ENCODE measurements at places on chromosomes 3 and 15.

GRCh38 chr3:71371282-71371681 is 212.2 kb downstream of the FOXP1 start:
- no peak for DNase-seq

- DNase-seq, result no peak
Measured at GRCh38 chr15:38610748-38611147, 46.1 kb upstream of the RASGRP1 start.

DNA sequence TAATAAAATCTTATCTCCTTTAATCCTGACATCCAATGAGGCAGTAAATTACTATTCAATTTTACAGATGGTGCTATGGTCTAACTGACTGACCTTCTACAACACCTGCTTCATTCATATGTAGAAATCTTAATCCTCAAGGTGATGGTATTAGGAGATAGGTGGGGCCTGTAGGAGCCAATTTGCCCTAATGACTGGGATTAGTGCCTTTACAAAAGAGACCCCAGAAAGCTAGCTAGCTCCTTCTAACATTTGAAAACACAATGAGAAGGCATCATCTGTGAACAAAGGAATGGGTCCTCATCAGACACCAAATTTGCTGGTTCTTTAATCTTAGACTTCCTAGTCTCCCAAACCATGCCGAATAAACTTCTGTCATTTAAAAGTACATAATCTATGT is 137.4 kb upstream of the UBP1 start:
- DNase-seq, result peak; percentile 48

GRCh38 chr15:48553559-48553958 is 92.0 kb downstream of the FBN1 start:
- no peak for DNase-seq

DNA sequence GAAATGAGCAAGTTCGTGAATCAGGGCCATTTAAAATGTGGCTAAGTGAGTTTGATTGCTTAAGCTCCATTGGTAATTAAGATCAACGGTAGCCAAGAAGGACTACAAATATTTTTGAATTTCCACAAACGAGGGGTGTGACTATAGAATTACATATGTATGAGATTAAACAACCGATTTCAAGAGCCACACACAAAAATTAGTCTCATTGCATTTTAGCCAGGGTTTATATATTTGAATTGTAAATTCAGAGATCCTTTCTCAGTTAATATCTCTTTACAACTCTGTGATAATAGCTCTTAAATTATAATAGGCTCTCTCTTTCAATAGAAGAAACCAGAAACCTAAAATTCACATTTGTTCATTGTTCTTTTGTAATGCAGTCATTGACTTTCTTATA is 325.6 kb upstream of the ICE2 start:
- no peak for DNase-seq

GRCh38 chr3:189324538-189325138 is 152.9 kb downstream of the TPRG1 start:
- no peak for DNase-seq

DNA sequence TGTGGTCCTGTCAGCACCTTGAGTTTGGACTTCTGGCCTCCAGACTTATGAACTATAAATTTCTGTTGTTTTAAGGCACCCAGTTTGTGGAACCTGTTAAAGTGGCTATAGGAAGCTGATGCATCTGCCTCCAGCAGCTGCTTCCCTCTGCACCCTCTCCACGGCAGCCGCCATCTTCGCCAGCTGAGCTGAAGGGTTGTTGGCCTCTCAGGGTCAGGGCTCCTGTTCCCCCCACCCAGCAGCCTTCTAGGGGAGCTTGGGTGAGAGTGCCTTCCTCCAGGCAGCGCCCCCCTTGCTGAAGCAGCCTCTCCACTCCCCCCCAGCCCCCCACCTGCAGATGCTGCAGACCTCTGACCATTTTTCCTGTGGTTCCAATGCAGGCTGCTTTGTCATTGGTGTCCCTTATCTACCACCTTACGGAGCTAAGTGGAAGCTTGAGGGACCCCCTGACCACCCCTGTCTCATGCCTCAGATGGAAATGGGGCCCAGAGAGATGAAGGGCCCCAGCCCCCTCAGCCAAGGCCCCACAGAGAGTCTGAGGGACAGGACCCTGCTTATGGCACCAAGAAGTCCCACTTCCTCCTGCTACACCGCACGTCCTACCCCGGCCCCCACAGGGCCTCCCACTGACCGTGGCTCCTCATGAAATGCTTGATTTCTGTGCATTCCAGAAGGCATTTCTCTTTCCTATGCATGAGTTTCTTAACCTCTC is 61.4 kb upstream of the TLE3 start:
- DNase-seq, result no peak

DNA sequence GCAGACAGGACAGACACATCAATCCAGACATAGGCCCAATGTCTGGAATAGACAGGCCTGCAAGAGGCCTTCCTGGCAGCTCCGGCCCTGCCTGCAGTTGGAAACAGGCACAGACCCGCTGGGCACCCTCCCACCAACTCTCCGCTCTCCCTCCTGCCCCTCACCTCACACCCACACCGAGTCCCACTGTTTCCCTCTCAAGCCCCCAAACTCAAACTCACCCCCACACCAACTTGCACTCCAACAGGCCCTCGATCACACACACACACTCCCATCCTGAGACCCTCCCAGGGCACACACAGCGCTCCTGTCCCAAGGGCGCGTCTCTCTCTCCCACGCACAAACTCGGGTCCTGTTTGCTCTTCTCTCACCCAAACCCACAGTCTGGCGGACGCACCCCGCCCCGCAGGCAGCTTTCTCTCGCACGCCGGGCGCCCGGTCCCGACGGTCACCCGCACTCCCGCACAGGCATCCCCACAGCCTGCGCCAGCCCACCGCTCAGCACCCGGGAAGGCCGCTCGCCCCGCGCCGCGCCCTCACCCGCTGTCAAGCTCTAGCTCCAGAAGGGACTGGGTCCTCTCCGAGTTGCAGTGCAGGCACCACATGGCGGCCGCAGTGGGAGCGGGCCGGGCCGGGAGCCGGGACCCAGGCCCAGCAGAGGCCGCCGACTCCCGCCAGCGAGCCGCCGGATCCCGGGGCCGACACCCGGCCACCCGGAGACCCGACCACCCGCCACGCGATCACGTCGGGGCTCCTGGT is 106.2 kb downstream of the IQSEC1 start:
- DNase-seq, result no peak

- no peak for DNase-seq
Measured at GRCh38 chr3:23113455-23114171, 89.5 kb upstream of the UBE2E2 start.

DNA sequence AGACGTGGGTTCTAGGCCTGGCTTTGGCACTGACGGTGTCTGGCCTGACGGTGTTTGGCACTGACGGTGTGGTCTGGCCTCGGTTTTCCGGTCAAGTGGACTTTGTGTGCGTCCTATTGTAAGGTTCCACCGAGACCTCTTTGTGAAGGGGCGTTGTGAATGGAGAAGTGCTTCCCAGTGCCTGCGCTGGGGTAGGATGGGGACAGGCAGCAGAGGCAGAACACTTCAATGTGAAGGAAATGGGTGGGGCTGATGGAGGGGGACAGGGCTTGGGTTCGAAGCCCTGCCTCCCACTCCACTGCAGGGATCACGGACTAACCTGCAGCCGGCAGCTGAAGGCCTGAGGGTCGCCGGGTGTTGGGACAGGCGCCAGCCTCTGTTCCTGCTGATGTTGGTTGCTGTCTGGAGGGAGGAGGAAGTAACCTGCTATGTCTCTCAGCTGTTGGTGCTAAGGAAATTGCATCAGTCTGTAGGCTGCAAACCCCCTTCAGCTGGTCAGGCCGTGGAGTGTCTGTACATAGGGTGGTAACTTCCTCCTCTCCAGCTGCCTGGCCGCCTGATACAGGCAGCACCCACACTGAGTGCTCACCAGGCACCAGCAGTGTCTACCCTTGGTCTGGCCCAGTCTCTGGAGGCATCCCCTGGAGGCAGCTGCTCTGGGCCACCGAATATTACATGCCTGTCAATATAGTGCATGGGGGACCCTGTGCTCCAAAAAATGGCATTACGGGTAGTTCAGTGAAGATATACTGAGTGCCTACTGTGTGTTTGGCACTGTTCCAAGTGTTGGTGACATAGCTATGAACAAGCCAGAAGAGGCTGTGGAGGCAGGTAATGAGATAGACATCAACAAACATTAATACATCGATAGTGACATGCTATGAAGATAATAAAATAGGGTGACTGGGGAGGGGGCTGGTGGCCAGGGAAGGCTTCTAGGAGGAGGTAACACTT is 1.1 kb downstream of the TM6SF1 start:
- DNase-seq, result no peak

DNA sequence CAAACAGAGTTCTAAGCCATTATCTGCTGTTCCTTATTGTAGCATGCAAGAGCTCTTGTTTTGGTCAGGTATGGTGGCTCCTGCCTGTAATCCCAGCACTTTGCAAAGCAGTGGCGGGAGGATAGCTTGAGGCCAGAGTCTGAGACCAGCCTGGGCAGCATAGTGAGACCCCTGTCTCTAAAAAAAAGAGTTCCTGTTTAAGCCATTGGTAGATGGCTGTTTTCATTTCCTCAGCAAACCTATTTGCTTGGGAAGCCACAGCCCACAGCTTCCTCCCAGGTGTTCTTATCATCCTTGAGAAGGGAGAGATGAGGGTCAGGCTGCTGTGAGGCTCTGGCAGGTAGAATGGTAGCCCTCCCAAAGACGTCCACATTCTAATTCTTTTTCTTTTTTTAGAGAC is 24.4 kb upstream of the FAM81A start:
- DNase-seq, result no peak

- DNase-seq, result no peak
Measured at GRCh38 chr3:53259427-53260259, 3.8 kb upstream of the TKT start.

GRCh38 chr3:58143417-58144055 is 67.2 kb downstream of the DNASE1L3 start:
- no peak for DNase-seq

DNA sequence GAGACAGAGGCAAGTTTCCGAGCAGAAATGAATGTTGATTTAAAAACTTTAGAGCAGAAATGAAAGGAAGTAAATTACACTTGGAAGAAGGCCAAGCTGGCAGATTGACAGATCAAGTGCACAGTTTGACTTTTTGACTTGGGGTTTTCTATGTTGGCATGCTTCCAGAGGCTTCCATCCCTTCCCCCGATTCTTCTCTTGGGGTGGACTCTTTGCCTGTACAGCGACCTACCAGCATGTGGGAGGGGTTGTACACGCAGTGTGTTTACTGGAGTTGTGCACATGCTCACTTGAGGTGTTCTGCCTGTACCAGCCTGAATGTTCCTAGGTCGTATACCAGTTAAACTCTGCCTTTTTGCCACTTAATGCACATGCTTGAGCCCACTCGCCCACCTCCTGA is 701.5 kb upstream of the GBE1 start:
- no peak for DNase-seq

- DNase-seq, result no peak
Measured at GRCh38 chr15:99145778-99146177, 40.9 kb downstream of the SYNM start.

- DNase-seq, result no peak
Measured at GRCh38 chr15:27125185-27125584, 154.2 kb downstream of the GABRG3 start.

DNA sequence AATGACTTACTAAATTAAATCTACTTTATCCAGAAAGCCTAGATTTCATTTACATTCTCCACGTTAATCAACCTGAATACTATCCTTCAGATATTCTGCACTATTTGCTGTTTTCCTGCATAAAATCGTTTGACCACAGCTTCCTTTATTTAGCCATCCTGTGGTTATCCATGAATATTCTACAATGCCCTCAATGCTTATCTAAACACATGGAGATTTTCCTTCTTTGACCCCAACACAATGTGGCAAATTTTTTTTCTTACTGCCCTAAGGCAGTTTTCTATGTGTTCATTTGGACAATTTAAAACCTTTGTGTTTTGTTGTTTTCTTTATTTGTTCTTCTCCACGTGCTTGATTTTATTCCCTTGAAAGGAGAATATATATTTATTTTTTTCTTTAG is 495.5 kb upstream of the ROBO1 start:
- DNase-seq, result peak; percentile 4

GRCh38 chr3:42537350-42537749 is 34.9 kb downstream of the VIPR1 start:
- DNase-seq, result no peak

- no peak for DNase-seq
Measured at GRCh38 chr3:153090973-153091372, 71.1 kb upstream of the RAP2B start.

GRCh38 chr15:31359702-31360111 is 33.1 kb downstream of the KLF13 start:
- no peak for DNase-seq

DNA sequence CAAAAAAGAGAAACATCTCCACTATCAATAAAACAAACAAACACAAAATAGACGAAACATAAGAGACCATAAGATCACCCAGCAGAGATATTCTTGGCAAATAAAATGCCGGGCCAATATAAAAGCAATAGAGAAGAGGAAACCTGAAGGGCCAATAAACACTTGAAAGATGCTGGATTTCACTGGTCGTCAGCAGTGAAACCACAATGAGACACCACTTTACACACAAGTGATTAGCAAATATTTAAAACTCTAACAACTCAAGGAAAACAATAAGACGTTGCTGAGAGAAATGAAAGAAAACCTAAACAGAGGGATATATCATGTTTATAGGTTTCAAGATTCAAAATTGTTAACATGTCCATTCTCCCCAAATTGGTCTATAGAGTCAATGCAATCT is 148.5 kb downstream of the WDR76 start:
- DNase-seq, result no peak

DNA sequence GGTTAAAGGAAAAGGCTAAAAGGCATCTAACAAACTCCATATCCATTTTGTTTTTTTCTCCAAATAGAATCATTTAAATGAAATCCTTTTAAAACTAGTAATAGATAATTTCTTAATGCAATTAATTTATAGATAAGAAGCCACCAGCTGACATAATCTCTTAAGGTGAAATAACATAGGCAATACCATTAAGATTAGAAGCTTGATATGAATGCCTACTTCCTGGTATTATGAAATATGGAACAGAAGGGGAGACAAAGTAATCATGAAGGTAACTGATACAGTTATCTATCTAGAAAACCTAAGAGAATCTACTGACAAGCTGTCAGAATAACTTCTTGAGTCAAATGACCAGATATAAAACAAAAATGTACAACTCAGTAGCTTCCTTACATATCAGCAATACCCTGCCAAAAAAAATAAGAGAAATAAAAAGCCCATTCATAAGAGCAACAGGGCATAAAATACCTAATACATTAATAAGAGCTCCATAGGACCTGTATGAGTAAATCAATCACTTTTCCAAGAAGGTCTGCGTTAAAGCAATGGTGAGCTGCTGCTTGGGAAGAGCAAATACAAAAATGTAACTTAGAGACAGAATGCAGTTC is 10.7 kb downstream of the EHD4 start:
- DNase-seq, result no peak

GRCh38 chr3:57890874-57891273 is 117.3 kb upstream of the FLNB start:
- no peak for DNase-seq

GRCh38 chr3:19937459-19938294 is 3.7 kb upstream of the EFHB start:
- no peak for DNase-seq

GRCh38 chr15:65184305-65184867 is 756 bp downstream of the CLPX start:
- no peak for DNase-seq

All from iPS DF 6.9 (cell line).